ENCODE measurements at places on chromosomes 2 and 18. TPM values are rescaled to one million over a fixed set of nuclear protein-coding genes. Genes with fewer than 3 reads are reported as not detected.

DNA sequence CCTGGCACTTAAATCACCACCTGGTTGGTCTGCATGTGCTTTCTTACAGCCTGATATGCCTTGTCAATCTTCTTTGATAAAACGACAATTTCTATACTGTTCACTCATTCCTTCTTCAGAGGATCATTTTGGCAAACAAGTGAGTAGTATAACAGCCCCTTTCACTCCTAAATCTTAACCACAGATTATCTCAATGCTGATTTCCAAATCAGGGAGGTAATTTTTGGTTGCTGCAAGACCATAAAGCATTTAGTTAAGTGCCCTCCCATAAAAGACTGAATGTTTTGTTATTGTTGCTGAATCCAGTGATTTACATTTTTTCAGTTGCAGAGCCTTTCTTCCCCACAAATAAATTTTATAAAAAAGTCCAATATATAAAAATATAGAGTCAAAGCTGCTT is 129.2 kb upstream of the CYP26B1 start:
- DNase-seq, result no peak

Gene SIX3
- total RNA-seq, result not detected

Gene DPP4
- total RNA-seq, result 256 TPM

GRCh38 chr18:8416212-8417019 is 192.8 kb upstream of the RAB12 start:
- no peak for DNase-seq

Gene SLC9A2
- total RNA-seq, result under 0.01 TPM

DNA sequence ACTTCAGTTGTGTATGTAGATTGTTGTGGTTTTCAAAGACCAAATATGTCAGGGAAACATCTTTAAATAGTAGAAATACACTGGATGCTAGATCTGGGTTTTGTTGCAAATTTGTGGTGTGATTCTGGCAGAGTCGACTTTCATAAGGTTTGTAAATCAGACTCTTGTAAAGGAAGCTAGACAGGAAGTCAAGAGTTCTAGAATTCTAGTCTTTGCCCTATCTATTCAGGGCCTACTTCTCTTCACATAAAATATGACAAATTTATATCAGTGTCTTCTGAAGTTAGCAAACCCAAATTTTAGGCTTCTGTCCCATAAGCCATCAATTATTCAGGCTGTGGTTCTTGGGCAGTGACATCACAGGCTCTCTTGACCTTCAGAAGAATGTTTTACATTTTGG is 1579.2 kb upstream of the PIK3C3 start:
- no peak for DNase-seq

DNA sequence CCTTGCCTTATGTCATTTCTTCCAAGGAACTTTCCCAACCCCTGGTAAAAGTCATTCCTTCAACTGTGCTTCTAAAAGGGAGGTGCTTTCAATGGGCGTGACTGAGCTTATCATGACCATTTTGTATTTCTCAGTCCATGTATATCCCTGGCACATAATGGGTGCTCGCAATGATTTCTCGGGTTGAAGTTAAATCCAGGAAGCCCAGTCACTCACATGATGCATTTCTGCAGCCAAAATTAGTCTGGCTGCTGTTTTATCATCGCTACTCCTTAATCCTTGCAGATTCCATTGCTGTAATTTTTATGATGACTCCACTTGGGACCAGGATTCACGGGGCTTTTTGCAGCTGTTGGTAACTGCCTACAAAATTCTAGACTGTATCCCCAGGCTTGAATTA is 25.9 kb upstream of the RFX8 start:
- no peak for DNase-seq

DNA sequence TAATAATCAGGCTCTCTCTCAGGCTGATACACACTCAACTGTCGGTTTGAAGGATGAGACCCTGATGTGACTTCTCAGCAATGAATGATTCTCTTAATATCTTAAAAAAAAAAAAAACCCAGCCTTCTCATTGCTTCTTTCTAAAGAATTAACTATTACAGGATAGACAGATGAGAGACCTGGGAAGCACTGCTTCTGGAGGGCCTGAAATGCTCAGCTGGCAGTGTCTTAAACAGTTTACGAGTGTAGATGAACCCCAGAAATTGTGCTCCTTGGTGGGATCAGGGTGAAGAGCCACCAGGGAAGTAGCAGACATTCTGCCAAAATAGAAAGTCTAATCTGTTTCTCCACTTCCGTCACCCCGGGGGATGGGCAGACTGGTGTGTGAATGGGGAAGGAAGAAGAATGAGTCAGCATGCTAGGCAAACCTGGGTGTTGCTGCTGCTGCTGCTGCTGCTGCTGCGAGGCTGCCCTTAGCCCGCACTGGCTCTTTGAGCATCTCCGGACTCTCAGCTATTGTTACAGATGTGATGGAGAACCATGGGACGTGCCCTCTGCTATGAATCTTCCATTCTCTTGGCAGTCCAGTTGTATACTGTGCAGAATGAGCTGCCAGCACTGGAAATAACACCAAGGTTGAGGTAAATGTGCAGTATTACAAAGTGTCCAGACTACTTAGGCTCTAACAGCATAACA is 158.4 kb downstream of the SETBP1 start:
- peak; percentile 73 for DNase-seq

- DNase-seq, result no peak
These were observed 701.9 kb upstream of the LINC00305 start for GRCh38 chr18:64850791-64851190.
